ENCODE measurements at places on chromosomes 6 and 20.

DNA sequence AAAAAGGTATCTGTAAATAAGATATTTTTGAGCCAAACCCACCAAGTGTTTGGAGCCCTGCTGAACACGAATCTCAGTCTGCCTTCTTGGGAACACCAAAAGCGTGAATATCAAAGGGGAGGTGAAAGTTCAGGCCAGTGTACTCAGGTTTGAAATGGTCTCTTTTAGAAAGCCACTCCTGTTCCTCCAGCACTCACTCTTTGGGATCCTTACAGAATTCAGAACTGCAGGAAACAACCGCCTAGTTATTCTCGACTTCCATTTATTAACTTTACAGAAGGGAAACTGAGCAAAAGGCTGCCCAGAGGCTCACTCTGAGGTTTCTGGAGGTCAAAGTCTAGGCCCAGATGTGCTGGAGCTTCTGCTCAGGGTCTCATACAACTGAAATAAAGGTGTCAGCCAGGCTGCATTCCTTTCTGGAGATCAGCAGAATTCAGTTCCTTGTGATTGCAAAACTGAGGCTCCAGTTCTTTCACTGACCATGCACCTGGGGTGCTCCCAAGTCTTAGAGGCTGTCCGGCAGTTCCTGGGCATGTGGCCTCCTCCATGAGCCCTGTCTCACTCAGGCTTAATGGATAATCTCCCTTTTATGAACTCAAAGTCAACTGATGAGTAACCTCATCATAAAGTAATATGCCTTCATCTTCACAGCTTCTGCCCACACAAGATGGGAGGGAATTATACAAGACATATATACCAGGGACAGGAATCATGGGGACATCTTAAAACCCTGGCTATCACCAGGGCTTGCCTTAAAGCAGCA, 65.5 kb upstream of the TNFAIP3 start:
- DNase-seq: no peak

DNA sequence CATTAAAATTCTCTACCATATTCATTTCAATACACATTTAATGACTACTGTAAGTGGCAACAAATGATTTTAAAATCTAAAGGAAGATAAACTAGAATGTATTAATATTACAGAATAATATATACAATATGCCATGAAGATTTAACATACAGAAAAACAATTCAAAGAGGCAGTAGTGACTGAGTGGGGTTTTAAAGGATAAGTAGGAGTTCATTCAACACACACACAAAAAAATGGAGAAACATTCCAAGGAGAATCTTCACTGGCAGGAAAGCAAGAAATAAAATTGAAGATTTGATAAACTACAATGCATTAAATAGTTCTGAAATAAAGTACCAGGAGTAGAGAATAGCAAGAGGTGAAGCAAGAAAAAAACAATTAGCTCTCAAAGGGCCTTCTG, 215.1 kb downstream of the IBTK start:
- no peak for DNase-seq

DNA sequence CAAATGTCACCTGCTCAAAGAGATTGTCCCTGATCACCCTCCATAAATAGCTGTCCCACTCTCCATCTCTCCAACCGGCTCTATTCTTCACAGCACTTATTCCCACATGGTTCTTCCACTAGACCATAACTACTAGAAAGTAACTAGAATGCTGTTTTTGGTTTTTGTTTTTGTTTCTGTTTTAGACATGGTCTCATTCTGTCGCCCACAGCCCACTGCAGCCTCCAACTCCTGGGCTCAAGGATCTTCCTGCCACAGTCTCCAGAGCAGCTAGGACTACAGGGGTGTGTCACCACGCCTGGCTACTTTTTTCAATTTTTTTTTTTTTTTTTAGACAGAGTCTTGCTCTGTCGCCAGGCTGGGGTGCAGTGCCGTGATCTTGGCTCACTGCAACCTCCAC, 12.2 kb downstream of the MMP24 start:
- DNase-seq: no peak

- DNase-seq: no peak
These were observed 66.6 kb downstream of the IPCEF1 start for GRCh38 chr6:154289818-154290508.

DNA sequence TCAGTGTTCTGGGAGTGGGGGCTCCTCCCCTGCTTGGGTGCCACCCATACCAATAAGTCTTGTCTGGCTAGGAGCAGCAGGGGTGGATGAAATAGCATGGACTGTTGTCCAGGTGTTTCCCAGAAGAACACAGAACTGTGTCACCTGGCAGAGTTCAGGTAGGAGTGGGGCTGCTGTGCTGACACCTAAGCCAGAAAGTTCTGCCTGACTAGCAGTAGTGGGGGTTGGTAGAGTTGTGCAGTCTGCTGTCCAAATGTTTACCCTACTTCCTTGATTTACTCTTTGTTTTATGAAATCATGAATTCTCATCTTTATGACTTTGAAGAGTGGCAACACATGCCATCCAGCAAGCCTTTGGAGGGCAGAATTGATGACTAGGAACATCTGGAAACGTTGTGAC, 27.3 kb upstream of the SLC35B3 start:
- no peak for DNase-seq

DNA sequence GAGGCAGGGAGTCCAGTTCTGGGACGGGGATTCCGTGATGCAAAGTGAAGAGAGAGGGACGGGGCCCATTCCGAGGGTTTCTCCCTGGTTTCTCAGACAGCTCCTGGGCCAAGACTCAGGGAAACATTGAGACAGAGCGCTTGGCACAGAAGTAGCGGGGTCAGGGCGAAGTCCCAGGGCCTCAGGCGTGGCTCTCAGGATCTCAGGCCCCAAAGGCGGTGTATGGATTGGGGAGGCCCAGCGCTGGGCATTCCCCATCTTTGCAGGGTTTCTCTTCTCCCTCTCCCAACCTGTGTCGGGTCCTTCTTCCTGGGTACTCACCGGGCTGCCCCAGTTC, 35.9 kb upstream of the HLA-G start:
- DNase-seq: no peak

- peak; percentile 73 for DNase-seq
These were observed 60.4 kb upstream of the KLHL31 start for GRCh38 chr6:53725791-53726575.

- DNase-seq: peak; percentile 23
These were observed 138.4 kb downstream of the PREX1 start for GRCh38 chr20:48689388-48689787.

- DNase-seq: no peak
These were observed 67.3 kb downstream of the LY86 start for GRCh38 chr6:6655805-6656251.

DNA sequence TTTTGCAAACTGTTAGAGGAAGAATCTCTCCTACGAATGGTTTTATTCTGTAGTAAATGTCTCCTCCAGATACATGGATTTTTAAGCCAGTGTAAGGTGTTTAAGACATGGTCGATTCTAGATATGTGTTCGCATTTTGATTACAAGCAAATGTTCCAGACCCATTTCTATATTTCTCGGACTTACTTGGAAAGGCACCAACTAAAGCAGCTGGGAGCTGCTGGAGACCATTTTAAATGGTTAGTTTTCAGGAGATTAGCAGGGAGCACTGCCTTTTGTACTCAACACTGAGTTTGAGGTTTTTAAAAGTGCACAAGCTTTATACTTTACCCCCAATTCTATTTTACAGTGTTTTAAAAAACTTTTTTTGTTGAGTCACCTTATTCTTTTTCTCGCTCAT, 857.0 kb downstream of the KIF16B start:
- DNase-seq: no peak

DNA sequence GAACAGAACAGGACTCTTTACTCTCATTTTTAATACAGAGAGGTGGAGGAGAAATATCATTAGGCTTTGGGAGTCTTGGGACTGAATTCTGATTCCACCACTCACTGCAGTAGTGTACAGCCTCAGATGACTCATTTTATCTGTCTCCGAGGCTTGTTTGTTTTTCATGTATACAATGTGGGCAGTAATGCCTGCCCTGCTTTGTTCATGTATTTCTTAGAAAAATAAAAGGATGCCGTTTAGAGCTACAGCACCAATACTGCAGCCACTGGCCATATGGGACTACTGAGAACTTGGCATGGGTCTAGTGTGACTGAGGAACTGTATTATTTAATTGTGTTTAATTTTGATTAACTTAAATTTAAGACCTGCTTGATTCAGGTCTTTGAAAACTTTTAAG, 41.2 kb upstream of the JAG1 start:
- DNase-seq: no peak

DNA sequence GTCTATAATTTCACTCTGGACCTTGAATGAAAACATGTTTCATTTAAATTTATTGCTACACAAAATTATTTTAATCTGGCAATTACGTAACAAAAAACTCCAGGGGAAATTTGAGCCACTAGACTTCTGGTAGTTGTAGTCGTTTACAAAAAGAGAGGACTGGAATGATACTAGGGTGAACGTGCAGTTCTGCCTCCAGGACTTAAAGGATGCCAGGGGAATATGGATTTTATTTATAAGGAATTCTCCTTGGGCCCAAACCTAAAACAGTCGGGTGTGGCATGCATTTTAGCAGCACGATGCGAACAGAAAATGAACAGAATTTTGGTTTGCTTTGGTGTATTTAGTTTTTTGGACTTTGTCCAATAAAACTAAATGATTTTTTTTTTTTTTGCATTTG, 76.9 kb downstream of the PRL start:
- DNase-seq: no peak

GRCh38 chr6:105968603-105969333, 117.4 kb upstream of the PRDM1 start:
- no peak for DNase-seq

- DNase-seq: peak; percentile 29
These were observed 88.6 kb downstream of the MCHR2 start for GRCh38 chr6:99905209-99906106.

- no peak for DNase-seq
These were observed 5.9 kb upstream of the CDK5RAP1 start for GRCh38 chr20:33407251-33407650.

DNA sequence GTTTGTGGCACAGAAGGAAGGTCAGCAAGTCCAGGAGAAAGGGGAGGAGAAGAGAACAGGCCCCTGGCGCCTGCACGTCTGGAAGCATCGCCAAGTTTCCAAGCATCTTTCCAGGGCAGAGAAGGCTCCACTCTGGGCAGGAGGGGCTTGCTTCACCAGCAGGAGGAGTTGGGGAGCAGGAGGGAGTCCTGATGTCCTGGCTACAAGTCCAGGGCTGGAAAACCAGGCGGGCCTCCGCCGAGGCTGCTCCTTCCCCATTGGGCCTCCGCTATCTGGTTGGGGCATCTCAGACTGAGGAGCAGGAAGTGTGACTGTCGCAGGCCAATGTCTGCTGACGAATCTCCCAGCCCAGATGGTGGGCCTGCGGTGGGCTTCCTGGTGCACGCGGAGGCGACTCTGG, 421.9 kb downstream of the PREX1 start:
- DNase-seq: no peak

DNA sequence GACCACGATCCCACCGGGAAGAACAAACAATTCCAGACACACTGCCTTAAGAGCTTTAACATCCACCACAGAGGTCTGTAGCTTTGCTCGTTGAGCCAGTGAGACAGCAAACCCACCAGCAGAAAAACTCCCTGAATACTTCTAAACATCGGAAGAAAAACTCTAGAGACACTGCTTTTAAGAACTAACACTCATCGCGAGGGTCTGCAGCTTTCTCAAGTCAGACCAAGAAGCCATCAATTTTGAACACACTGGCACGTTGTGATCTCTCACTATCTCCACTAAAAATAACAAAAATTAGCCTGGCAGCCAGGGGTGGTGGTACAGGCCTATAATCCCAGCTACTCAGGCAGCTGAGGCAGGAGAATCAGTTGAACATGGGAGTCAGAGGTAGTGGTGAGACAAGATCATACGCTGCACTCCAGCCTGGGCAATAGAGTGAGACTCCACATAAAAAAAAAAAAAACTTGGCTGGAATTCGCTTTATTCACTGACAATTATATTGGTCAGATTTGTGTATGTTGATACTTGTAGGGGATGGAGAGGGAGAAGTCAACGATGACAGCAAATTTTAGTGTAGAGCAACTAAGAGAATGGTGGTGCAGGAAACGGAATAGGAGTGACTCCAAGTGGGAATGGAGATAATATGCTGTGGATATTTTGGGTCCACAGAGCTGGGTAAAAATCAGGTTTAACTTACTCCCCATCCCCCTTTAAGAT, 860 bp upstream of the TMEM14C start:
- no peak for DNase-seq

DNA sequence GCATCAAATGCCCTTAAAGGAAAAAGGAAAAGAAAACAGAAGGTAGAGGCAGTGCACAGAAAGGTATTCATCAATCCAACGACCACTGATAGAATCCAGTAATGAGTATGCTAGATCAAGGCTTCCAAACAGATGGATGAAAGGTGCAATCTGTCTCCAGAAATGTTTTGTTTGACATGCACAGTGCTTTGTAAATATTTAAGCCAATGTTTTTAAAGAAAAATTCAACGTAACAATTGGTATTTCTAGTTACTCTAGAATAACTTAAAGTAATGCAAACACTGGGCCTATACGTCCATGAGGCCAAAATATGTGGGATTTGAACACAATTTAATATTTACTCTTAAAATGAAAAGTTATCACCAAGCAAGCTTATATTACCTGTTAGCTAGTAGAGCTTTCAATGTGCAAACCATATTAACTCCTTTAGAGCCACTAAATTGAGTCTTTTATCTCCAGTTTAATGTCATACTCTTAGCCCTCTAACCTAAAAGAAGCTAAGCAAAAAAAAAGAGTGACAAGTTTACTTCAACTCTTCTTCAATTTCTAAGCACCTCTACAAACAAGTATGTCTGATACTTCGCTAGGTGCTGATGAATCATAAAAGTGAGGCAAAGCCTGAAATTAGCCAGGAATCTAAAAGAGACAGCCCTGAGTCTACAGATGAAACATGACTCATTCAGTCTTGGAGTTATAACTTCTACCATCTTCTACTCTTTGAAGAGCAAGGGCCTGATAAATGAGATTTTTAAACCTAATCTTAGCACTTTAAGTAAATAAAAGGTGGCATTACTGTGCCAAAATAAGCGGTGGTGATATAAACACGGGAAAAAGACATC, 169.8 kb downstream of the PTPRK start:
- no peak for DNase-seq

DNA sequence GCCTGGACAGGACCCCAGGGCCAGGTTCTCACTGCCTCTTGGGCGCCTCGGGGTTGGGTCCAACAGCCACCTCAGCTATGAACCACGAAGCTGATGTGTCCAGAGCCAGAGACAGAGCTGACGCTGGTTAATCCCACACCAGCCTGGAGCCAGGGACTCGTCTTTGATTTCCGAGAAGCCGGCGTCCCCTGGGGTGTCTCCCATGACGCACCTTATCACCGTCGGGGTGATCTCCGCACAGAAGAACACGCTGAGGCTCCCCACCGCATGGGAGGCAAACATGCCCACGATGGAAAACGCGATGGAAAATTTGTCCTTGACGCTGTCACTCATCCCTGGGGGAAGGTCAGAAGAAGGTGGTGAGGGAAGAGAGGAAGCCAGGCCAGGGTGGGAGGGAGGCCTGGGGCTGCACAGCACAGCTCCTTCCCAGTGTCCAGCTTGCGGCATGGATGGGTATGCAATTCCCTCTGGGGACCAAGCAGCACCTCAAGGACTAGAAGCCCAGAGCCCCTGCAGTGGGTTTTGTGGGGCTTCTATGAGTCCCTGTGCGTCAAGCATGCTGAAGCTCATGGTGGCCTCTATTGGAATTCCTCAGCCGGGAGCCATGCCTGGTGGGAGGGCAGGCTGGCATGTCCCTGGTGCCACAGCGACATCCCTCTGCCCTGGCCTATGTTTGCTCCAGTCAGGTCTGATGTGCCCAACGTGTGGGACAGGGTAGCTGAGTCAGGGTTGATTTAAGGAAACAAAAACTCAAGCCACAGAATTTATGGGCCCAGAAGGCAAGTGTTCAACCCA, 25.1 kb downstream of the PSMG4 start:
- DNase-seq: no peak

GRCh38 chr6:39361657-39362486, 39.4 kb upstream of the KCNK16 start:
- DNase-seq: peak; percentile 36

GRCh38 chr6:38968702-38969149, 79.9 kb upstream of the GLP1R start:
- DNase-seq: no peak
